ENCODE measurements at places on chromosomes 1 and 21.

- no peak for DNase-seq
Observed at GRCh38 chr21:17763288-17764037, 55.7 kb downstream of the C21orf91 start.

GRCh38 chr1:24418898-24419628 lies 3.5 kb downstream of the NIPAL3 start:
- DNase-seq = no peak

GRCh38 chr1:231666937-231667608 lies 40.5 kb downstream of the DISC1 start:
- no peak for DNase-seq

GRCh38 chr1:60274422-60275290 lies 201.1 kb upstream of the C1orf87 start:
- DNase-seq = no peak

GRCh38 chr1:111249960-111250359 lies 22.4 kb downstream of the CHI3L2 start:
- peak; percentile 60 for DNase-seq

DNA sequence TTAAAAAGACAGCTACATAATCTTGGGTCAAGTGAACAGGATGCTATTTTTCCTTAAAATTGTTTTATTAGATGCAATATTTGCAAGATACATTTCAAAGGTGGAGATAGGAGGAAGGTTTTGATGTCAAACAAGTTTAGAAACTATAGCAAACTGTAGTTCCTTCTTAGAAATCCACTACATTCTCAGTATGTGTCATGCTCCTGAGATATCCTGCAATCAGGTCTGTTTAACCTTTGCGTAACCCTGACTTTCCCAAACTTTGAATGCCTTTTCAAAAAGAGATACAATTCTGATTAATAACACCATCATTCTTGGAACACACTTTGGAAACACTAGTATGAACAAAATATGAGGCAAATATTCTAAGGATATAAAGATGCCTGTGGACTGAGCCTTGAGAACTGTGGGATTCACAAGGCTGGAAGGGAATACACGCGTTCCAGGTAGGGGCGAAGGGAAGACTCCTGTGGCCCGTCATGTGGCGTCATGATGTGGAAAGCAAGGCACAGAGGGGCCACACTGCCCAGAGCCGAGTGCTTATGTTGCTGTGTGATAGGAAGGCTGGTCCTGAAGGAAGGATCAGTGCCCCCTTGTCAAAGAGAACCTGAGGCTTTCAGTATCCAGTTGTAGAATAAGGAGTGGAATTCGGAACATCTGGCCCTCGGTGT lies 19.6 kb upstream of the TARBP1 start:
- no peak for DNase-seq

- no peak for DNase-seq
Observed at GRCh38 chr1:160743266-160743665, 4.2 kb downstream of the SLAMF7 start.
